Stimulated activated CD4-positive, alpha-beta T cell treated with anti-CD3 and anti-CD28 coated beads, TNF-alpha, amount 100 ng/mL, for 48 hours (primary cell): ENCODE measurements at places on chromosomes 7 and 10.

DNA sequence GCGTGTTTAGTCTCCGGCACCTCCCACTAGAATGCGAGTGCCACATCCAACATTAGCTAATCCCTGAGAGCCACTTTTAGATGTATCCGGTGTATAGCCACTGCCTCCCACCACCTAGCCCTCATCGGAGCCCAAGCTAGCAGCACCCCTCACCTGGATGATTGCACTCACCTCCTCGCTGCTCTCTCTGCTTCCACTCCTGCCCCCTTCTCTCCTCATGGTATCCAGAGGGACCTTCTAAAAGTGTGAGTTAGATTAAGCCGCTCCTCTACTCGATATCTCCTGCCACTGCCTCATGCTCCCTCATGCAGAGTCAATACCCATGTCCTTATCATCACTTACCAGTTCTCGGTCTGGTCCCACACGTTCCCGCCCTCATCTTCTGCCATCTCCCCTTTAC is 125.3 kb downstream of the RAB11FIP2 start:
- DNase-seq: no peak

DNA sequence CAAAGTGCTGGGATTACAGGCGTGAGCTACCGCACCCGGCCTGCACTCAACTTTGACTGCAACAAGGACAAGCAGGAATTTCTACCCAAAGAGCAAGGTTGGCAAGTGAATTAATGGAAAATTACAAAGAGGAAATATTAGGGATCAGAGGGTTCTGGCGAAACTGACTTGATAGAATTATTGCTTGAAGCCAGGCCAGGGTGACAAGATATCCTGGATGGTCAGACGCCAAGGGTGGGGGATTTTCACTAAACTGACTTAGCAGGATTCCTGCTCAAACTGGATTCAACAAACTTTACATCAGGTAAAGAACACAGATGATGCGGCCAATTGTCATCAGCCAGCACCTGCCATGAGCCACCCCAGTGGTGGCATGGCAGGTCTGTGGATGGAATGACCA is 603.6 kb upstream of the MGMT start:
- DNase-seq: no peak

GRCh38 chr10:35558276-35558675 is 46.9 kb upstream of the GJD4 start:
- no peak for DNase-seq

DNA sequence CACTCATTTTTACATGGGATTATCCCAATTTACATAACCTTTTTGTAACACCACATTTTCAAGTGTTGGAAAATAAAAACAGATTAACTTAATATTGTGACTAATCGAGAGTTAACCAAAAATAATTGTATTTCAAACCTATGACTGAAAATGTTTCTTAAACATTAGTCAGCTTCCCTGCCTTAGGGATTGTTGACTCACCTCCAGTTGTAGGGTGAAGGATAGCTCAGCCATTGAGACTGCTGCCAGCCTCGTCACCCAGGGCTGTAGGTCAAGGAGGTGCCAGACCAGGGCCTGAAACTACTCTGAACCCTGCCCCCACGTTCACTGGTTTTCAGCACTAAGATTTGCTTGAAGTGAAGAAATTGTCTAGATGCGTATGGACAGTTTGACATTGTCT is 351.2 kb downstream of the GFRA1 start:
- DNase-seq: no peak

DNA sequence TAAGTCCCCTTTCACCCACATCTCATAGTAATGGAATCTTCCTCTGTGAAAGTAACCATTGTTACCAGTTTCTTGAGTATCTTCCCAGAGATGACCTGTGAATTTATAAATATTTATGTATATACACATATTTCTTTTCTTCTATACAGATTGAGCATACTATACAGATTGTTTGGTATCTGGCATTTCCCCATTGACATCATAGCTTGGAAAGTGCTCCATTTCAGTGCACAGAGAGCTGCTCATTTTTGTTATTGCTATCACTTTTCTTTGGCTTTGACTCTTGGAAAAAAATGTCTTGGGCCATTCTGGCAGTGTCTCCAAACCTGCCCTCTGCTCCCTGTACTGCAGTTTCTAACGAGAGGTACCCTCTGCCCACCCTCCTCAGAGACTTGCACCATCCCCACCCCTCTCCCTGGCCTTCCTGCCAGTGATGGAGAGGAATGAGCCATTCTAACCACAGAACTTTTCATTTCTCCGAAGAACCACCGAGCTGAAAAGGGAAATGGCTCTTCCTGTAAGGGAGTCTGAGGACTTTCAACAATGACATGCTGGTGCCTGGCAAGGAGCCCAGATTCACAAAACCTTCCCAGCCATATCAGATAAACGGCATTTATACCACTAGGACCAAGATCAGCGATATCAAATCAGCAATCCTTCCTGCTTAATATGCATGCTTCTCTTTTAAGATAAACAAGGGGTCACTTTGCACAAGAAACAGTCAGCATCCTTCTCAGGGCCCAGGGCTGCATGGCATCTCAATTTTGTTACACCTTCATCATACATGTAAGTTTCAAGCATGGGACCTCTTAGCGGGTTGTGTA is 19.7 kb upstream of the CCSER2 start:
- DNase-seq: peak; percentile 33

GRCh38 chr10:118692872-118693271 is 61.9 kb downstream of the CACUL1 start:
- no peak for DNase-seq

DNA sequence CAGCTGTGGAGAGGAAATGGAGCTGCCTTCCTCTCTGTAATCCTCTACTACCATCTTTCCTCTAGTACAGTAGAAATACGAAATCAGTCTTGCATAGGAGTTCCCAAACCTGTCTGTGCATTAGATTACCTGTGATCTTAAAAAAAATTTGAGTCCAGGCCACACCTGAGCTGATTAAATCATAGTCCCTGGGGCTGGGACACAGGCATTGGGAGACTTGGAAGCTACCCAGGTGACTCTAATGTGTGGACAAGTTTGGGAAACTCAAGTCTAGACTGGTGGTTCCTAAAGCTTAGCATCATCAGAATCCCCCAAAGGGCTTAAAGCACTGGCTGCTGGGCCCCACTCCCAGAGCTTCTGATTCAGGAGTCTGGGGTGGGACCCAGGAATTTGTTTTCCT is 152.7 kb upstream of the GLI3 start:
- DNase-seq: no peak

GRCh38 chr10:44935201-44935965 is 24.2 kb upstream of the RASSF4 start:
- DNase-seq: no peak

GRCh38 chr10:97796651-97797050 is 24.9 kb upstream of the SFRP5 start:
- no peak for DNase-seq

DNA sequence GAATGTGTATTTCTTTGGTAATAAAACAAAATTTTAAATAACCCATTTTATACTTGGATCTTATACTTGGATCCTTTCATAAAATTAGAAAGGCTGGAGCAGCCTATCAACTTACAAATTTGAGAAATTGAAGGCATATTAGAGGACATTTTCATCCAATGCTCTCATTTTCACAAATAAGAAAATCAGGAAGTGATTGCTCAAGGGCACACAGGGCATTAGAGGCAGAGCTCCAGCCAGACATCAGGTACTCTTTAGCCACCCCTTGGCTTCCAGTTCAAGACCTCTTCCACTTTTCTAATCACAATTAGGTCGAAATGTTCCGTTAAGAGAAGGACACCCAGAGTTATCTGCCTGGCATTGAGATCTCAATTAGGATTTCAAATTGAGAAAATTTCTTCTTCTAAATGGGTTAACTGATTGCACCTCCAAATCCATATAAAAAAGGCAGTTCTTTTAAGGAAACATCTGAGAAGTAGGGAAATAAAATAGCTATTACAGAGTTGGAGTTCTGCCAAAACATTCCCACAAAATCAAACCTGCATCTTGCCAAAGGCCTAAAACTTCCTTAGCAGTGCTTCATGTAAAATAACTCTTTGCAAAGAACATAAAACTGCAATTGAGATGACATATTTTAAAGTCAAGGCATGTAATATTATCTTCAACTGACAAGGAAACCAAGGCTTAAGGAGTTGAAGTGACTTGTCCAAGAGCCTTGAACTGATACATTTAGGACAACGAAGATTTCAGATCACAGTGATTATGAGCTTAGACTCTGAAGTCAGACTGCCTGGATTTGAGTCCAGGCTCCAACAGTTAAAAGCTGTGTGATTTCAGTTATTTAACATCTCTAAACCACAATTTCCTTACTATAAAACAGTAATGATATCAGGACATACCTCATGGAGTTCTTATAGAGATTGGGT is 2.4 kb downstream of the ACTA2 start:
- no peak for DNase-seq

DNA sequence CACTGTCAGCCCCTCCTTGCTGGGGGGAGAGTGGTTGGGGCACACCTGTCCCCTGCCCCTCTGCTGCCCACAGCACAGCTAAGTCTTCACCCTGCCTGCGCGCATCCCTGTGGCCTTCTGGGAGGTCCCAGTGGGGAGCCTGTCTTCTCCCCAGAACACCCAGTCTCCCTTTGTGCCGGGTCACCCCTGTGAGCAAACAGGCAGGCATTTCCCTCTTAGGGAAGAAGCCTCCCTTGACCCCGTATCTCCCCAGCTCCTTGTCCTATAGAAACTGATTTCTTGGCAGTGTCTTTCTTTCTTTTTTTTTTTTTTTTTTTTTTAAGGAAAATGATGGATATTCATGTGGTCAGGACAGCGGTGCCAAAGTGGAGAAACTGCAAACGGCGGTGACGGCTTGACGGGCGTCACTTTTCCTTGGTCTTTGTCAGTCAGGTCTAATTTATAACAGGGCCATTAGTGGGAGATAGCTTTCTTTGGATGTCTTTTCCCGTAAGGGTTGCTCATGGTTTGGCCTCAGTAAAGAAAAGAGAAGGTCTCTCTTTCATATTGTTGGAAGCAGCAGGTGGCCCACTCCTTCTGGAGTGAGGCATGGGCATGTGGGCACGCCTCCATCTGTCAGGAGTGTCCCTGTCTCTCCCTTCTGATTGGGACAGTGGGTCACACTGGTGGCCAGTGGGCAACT is 115.3 kb downstream of the NKX6-2 start:
- no peak for DNase-seq

GRCh38 chr10:78025685-78026364 is 3.5 kb downstream of the POLR3A start:
- no peak for DNase-seq

DNA sequence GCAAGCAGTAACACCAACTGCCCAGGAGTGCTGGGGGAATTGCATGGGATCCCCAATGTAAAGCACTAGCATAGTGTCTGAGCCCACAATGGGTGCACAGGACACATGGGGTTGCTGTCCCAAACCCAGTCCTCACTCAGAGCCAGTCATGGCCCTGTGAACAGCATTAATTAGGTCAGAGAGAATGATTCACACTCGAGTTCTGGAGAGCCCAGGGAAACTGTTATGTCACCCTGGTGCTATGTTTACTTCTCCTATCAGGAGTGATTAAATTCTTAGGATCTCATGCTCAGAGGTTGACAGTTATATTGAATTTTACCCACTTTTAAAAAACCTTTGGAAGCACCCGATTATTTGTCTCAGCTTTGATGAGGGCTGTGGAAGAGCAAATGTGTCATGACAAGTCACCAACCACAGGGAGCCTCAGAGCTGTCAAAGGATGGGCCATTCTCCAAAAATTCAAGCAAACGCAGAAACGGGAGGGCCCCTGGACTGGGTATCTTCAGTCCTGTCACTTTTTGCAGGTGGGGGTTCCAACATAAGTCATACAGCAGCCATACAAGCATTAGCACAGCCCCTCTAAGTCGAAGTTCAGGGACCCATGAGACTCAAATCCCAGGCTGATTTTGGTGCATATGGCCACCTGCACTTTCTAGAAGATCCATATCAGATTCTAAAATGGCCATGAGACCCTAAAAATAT is 1.3 kb upstream of the RASSF4 start:
- DNase-seq: no peak

DNA sequence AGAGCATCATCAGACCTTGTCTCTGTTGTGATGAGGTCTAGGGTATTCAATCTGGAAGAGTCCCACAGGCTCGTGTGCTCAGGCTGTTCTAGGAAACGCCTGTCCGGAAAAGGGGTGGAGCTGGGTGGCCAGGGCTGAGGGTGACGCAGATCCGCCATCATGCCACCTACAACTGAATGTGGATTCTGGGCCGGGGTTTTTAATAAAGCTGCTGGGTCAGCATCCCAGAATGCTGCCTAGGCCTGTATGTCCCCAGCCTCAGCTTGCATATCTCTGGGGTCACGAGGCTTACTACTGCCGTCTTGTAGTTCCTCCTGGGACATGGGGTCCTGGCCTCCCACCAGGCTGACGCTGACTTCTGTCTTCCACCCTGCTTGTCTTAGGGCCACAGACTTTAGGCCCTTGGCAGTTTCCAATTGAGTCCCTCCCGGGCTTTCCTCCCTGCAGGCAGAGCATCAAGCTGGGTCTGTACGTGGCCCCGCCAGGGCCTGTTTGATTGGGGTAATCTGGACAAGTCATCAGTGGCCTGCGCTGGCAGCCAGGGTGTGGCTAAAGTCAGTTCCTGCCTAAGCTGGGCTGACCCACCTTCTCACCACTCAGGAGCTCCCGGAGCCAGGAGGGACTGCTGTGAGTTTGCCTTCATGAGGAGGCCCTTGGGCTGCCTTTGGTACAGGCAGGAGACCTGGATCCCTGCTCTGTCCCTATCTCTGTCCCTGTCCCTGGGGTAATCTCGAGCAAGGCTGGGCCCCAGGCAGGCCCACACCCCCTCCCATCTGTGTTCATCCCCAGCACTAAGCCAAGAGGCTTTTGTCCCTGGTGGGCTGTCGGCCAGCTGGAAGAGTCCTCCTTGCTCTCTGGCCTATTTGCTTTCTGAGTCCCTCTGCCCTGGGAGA is 79.9 kb downstream of the ZMIZ1 start:
- DNase-seq: no peak

DNA sequence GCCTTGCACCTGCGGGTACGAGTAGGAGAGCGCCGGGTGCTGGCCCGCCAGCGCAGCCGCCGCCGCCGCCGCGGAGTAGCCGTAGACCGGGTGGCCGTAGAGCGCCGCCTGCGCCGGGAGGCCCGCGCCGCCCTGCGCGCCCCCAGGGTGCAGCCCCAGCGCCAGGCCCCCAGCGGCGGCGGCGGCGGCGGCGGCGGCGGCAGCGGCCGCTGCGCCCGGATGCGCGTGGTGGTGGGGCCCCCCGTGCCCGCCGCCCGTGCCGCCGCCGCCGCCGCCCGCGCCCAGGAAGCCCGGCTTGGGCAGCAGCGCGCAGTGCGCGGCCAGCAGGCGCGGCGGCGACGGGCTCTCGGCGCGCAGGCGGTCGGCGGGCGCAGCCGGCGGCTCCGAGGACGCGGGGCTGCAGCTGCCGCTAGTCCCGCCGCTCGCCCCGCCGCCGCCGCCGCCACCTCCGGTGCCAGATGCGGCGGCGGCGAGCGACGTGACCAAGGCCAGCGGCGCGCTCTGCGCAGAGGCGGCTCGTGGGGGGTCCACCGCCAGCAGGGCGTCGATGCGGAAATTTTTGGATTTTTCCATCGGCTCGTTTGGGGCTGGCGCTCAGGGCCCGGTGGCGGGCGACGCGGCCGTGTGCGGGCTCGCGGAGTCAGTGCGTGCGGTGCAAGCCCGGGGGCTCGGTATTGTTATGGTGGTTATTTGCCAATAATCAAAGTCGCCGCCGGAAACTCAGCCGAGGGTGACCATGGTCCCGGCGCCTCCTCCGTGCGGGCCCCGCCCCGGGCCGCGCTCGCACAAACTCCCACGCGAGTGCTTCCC is 480 bp downstream of the MNX1 start:
- no peak for DNase-seq
